ENCODE measurements at places on chromosomes 6 and 20.

- no peak for DNase-seq
Observed at GRCh38 chr6:163459536-163459935, 45.0 kb downstream of the QKI start.

GRCh38 chr20:44896583-44896982 lies 11.1 kb downstream of the YWHAB start:
- no peak for DNase-seq

GRCh38 chr6:140009286-140009685 lies 634.8 kb upstream of the CITED2 start:
- DNase-seq, result no peak

DNA sequence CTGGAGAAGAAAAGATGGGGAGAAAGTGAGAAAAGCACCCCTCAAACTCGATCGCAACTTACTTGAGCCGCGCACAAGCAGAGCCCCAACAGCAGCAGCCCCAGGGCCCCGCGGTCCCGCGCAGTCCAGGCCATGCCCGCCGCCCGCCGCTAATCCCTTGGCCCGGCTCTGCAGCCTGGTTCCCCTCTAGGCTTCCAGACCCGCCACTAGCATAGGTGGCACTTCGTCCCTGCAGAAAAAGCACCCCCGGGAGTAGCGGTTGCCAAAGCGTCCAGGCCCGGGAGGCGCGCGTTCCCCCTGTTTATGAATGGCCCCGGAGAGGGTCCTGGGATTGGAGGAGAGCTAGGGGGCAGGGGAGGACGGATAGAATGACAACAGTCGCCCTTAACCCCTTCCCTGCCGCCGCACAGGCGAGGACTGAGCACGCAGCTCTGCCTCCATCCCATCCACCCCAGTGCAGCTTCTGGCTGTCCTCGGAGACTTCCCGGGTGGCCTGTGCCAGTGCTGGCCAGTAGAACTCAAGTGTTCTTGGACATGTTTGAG lies 19.9 kb downstream of the COL9A1 start:
- no peak for DNase-seq

GRCh38 chr20:18852318-18852717 lies 38.7 kb downstream of the SCP2D1 start:
- DNase-seq, result no peak

DNA sequence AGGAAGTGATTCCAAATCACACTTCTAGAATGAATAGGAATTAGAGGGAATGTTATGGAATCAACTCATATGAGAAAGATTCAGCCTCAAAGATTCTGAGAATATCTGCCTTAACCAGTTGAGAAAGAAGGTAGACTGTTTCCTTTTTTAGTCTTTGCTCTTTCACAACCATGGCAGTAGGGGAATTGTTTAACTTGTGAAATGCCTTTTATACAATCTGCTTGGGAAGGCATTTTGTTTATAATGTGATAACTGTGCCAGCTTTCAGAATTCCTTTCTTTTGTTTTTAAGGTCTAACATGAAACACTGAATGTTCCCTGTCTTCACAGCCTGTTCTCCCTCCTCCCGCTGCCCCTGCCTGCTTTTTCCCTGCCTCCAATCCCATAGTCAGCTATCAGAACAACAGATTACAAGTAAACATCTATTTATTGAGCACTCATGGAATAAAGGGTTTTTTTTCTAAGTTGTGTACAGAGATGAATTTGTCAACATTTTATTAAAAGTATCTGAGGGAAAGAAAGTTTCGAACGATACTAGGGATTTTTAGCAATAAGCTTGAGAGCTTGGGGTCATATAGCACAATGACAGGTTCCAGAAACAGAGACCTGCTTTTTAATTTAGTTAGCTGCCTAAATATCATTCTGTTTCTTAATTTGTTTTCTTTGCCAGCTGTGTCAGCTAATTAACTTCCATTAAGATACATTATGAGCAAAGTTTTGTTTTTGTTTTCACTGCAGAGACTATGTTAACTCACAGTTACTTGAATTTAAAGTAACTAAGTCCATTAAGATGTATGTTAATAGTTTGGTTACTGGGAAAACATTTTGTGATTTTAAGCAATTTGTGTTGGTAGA lies 28.3 kb upstream of the FBXO30 start:
- no peak for DNase-seq

- DNase-seq, result no peak
Observed at GRCh38 chr6:34207695-34208443, 28.8 kb upstream of the HMGA1 start.

DNA sequence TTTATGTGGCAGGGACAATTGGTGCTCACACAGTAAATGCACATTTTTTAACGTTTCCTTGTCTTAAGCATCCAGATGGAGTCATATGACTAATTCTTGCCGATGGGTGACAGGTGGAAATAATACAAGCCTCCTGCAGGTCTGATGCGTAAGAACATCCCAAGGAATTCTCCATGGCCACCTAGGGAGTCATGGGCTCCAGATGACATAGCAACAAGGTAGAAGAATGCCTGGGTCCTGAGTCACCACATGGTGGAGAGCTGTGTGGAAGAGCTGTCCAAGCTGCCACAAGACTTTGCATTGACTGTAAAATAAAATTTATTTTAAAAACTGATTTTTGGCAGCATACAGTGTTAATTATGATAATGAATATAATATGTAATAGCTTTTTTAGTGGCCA lies 77.0 kb upstream of the MAP3K7 start:
- DNase-seq, result no peak
